Activated CD8-positive, alpha-beta memory T cell treated with anti-CD3 and anti-CD28 coated beads, Interleukin-2, amount 50 U/mL, for 48 hours (primary cell): ENCODE measurements at places on chromosomes 1 and 21.

DNA sequence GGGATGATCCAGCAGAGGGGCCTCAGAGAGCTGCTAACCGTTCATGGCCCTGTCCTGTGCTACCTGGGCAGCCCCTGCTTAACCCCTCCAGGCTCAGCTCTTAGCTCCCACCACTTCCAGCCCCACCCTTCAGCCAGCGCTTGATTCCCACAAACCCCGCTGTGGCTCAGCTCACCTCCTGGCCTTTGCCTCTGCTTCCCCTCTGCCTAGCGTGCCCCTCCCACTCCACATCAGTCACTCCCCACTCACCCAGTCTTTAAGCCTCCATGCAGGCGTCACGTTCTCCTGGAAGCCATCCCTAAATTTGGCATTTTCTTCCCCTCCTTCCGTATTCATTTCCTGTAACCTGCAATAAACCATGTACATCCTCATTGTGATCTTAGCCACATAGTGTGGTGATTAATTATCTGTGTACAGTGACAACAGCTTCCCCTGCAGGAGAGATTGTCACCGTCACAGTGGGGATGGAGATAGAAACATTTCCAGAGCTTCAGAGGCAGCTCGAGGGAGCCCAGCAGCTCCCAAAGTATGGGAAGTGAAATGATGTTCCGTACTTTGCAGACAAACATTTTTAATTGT is 65.5 kb downstream of the EPHB2 start:
- DNase-seq = no peak

DNA sequence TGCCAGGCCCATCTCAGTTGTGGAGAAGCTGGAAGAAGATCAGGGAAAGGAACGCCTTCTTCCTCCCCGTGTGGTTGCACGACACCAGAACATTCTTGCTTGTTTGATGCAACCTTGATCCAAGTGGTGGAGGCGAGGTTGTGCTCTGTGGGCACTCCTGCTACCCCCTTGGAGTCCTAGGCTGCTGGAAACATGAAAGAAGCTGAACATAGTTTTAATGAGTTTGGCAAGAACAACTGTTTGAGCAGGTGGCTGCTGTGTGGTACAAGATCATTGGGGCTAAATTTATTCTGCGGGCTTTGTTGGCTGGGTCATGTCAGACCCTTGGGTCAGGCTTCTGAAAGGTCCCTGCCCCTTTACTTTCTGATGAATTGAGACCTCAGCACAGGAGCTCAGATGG is 5.9 kb downstream of the KAZN start:
- DNase-seq = no peak

DNA sequence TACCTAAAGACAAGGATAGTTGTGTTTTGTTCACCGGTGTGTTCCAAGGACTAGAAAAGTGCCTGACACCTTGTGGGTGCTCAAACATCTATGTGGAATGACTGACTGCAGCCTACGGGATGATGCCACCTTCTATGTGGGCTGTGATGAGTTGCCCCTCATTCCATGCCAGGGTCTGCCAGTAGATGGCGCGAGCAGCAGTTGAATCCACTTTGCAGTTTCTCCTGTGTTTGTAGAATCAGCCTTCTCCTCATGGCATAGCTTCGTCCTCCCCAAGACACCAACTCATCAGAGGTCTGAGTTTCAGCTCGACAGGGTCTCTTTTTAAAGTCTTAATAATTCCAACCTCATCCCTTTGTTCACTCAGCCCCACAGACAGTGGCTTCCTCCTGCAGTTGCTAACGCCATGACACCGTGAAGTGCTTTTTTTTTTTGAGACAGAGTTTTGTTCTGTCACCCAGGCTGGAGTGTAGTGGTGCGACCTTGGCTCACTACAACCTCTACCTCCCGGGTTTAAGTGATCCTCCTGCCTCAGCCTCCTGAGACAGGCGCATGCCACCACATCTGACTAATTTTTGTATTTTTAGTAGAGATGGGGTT is 133.7 kb downstream of the CAPN8 start:
- peak; percentile 79 for DNase-seq

- no peak for DNase-seq
Measured at GRCh38 chr1:210905944-210906453, 227.9 kb downstream of the KCNH1 start.

DNA sequence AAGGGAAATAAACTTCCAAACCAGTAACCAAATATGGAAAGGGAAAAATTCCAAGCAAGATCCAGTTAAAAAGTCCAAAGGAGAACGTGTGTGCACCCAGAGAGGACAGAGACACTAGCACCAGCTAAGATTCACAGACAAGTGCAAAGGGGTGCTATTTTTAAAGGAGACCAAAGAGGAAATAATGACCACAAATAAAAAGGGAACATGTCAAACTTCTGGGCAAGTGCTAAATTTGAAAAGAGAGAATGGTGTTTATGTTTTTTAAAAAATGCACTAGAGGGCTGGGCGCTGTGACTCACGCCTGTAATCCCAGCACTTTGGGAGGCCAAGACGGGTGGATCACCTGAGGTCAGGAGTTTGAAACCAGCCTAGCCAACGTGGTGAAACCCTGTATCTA is 8.6 kb downstream of the JAM2 start:
- DNase-seq = no peak

- no peak for DNase-seq
Measured at GRCh38 chr21:44816761-44817505, 929 bp downstream of the SUMO3 start.

GRCh38 chr1:29057700-29058099 is 66.0 kb downstream of the TMEM200B start:
- DNase-seq = no peak

- no peak for DNase-seq
Measured at GRCh38 chr1:98211271-98211845, 290.5 kb upstream of the DPYD start.

- DNase-seq = no peak
Measured at GRCh38 chr1:240737766-240738265, 125.9 kb upstream of the GREM2 start.

- DNase-seq = no peak
Measured at GRCh38 chr1:96306809-96307560, 414.6 kb upstream of the PTBP2 start.

DNA sequence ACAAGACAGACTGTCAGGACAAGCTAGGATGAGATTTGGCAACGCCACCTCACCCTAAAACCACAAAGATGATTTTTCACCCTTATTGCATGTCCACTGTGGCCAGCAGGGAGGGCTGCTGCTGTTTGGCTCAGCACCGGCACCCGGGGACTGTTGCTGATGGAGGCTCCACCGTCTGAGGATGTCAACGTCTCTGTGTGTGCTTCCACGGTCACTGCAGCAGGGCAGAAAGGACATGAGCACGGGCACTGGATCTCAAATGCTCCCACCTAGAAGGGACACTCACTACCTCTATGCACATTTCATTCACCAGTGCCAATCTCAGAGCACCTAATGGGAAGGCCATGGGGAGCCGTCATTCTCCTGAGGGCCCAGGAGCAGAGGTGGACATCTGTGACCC is 599.6 kb downstream of the PTPRU start:
- peak; percentile 26 for DNase-seq

- DNase-seq = no peak
Measured at GRCh38 chr1:116345843-116346242, 27.2 kb upstream of the ATP1A1 start.

DNA sequence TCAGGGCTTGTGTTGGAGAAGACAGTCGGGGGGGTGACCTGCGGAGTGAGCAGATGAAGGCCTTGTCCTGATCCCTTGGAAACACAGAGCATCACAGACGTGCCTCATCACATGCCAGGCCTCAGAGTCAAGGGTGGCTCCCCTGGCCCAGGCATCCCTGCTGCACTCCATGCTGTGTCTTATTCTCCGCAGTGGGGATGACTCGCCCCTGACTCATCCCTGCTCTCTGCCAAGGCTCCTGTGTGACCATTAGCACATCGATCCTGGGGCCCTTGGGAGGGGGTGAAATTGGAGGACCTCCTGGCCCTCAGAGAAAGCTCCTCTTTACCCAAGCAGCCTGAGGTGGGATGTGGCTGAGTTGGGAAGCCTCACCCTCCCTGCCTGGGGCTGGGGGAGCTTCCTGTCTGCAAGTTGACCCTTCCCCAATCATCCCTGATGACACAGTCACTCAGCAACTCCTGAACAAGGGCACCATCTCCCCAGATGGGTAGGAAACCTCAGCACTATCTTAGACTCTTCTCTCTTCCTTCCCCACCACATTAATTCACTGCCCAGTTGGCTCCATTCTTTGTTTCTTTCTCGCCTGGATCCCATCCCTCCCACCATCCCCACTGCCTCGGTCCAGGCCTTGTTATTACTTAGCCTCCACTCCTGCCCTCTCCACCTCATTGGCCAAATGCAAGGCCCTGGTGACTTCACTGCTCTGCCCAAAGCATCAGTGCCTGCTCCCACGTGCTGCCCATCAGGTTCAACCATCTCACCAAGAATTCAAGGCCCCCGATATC is 74.6 kb downstream of the CAMK2N1 start:
- DNase-seq = peak; percentile 45

- DNase-seq = no peak
Measured at GRCh38 chr21:33374450-33375096, 28.6 kb upstream of the IFNGR2 start.

DNA sequence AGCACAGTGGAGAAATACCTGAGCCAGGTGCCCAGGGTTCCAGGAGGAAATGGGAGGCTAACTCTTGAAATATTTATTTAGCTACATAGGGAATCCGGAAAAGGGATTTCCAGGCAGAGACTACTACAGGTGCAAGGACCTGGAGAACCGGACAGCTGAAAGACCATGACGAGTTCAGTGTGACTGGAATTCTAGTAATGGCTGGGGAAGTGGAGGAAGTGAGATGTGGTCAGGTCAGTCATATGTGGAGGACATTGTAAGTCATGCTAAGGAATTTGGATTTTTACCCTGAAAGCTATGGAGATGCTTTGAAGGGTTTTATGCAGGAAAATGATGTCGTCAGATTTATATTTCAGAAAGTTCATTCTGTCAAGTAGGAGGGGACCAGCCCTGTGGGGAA is 1.8 kb downstream of the CAP1 start:
- no peak for DNase-seq

DNA sequence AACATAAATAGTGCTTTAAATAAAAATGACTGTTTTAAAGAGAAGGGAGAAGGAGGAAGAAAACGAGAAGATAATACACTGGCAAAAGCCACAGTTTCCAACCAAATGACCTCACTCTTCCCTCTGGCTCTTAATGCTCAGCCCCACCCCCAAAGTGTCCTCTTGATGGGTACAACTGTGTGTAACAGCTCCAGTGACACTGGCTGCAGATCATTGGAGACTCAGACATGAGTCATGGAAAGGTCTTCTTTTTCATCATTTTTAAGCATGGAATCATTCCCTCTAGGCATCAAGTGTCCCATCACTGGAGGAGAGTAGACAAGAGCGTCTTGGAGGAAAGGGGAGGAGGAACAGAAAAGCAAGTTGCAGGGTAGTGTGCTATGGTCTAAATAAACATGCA is 333.0 kb downstream of the PAPPA2 start:
- DNase-seq = no peak

DNA sequence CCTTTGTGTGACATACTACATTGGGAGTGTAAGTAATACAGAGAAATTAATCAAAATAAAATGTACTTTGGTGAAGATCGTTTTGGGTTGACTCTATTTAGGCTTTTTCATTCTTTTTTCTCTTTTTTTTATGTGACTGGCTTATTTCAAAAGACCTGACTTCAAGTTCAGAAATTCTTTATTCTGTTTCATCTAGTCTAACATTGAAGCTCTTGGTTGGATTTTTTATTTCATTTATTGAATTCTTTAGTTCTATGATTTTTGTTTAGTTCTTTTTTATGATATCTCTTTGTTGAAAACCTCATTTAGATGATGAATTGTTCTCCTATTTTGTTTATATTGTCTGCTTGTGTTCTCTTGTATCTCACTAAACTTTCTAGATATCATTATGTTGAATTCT is 35.6 kb downstream of the SLC35A3 start:
- DNase-seq = no peak

DNA sequence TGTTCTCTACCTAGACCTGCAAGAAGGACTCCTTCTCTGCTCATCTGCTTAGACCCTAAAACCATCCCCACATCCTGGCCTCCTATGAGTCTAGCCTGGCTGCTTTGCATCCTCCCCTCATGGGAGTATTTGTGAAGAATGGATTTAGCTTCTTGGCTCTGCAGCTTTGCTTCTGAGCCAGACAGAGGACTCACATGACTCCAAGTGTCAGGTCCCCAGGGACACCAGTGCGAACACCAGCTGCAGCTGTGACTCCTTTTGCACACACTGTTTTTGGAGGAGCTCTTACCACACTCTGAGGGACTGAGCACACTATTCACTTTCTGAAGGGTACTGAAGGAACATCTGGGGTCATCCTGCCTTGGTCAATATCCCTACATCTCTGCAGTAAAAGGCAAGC is 131.8 kb upstream of the SGIP1 start:
- DNase-seq = no peak
